Foreskin fibroblast (primary cell): ENCODE measurements at places on chromosomes 11 and 22.

GRCh38 chr11:26326793-26327400, 5.0 kb upstream of the ANO3 start:
- DNase-seq = no peak

DNA sequence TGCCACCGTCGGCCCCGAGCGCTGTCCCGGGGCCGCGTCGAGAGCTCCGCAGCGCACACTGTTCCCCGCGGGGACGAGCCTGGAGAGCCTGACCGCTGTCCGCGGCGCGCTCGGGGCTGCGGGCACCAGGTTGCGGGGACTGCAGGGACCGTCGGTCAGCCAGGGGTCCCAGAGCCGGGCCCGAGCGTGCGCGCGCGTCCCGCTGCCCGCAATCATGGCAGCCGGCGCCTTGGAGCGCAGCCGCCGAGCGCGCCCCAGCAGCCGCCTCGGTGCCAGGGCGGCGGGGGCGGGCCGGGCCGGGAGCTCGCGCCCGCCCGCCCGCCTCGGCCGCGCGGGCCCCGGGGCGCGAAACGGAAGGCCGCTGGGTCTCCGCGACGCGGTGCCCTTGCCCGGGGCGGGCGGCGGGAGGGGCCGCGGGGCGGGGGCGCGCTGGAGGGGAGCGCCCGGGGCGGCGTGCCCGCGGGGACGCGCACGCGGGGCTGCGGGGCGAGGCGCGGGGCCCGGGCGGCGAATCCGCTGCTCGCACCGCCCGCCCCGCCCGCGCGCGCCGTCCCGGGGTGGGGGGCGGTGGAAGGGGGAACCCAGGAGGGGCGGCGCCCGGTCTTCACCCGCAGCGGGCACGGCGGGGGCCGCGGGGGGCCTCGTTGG, 79.4 kb upstream of the PPARA start:
- peak; percentile 89 for DNase-seq

GRCh38 chr11:126231725-126232459, 20.3 kb downstream of the FAM118B start:
- no peak for DNase-seq

DNA sequence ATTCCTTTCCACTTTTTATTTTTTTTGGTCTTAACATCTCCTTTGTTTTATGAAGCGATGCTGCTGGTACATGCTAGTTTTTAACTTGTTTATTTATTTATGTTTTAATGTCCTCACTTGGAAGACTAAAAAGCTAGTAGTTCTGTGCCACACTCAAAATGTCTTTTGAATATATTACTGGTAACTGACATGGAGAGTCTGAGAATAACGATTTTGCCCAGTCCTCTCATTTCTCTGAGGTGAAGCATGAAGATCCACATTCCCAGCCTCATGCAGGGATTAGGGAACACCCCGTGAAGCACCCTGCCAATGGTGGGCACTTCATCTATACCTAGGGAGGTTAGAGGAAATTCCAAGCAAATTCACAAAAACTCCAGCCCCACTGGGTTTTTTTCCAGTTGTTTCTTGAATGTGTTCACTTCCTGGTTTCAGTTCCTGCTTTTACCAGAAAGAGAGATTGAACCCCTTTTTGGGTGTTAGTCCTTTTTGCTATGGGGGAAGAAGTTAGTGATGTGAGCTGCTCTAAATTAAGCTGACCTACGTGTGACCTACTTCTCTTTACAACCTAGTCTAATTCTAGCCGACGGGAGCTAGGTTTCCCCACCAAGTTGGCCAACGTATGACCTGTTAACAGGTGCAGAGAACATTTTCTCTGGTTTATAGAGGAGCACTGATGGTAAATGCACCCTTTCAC, 106.1 kb downstream of the SLC1A2 start:
- no peak for DNase-seq

DNA sequence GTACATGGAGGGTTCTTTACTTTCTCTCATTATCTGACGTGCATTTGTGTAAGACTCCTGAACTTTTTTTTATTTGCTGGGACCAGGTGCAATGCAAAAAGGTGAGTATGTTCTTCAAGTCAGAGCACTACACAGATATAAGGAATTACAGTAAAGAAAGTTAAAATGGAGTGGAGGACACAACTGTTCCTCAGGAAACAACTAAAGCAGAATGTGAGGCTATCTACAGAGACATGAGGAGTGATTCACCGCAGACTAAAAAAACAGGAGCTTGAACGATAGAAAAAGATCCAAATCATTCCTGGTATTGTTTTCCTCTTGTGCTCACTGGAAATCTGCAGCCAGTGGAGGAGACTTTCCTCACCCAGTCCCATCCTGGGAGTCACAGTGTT, 106.2 kb downstream of the ABTB2 start:
- DNase-seq = no peak

- DNase-seq = no peak
Measured at GRCh38 chr11:16611926-16612565, 126.4 kb upstream of the C11orf58 start.

GRCh38 chr11:64095273-64095817, 59.6 kb downstream of the FLRT1 start:
- DNase-seq = no peak

- DNase-seq = no peak
Measured at GRCh38 chr11:45141171-45141570, 5.3 kb upstream of the PRDM11 start.

DNA sequence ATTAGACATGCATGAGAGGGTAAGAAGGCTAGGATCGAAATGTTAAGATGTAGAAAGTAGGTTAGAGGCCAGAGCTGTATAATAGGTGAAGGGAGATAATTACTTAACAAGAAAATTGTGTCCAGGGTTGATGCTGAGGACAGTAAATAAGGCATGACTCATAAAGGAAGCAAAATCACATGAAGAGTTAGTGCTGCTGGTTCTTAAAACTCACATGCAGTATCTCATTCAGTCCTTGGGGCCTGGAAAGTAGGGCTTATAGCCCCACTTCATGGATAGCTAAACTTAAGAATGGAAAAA, 130.2 kb downstream of the NCAM1 start:
- DNase-seq = no peak

DNA sequence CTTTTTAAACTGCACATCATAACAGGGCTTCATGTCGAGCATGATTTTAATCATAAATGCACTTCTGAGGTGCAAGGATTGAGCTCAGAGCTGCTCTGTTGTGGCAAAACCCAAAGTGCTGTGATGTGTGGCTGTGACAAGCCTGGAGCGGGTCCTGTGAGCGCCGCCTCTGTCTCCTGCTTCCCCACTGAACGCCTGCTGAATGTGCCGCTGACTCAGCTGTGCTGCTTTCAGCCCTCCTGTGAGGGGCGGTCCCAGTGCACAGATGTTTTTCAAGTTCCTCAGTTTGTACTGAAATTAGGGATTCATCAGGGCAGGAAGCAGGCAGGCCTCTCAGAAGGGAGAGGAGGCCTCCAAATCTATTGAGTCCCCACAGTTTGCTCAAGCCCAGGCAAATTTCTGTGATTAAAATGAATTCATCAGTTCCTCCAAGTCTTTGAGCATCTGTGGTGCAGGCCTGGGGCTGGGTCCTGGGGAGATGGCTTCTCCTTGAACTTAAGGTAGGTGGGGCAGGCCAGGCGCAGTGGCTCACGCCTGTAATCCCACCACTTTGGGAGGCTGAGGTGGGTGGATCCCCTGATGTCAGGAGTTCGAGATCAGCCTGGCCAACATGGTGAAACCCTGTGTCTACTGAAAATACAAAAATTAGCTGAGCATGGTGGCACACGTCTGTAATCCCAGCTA, 3.0 kb upstream of the GTSE1 start:
- DNase-seq = peak; percentile 86

DNA sequence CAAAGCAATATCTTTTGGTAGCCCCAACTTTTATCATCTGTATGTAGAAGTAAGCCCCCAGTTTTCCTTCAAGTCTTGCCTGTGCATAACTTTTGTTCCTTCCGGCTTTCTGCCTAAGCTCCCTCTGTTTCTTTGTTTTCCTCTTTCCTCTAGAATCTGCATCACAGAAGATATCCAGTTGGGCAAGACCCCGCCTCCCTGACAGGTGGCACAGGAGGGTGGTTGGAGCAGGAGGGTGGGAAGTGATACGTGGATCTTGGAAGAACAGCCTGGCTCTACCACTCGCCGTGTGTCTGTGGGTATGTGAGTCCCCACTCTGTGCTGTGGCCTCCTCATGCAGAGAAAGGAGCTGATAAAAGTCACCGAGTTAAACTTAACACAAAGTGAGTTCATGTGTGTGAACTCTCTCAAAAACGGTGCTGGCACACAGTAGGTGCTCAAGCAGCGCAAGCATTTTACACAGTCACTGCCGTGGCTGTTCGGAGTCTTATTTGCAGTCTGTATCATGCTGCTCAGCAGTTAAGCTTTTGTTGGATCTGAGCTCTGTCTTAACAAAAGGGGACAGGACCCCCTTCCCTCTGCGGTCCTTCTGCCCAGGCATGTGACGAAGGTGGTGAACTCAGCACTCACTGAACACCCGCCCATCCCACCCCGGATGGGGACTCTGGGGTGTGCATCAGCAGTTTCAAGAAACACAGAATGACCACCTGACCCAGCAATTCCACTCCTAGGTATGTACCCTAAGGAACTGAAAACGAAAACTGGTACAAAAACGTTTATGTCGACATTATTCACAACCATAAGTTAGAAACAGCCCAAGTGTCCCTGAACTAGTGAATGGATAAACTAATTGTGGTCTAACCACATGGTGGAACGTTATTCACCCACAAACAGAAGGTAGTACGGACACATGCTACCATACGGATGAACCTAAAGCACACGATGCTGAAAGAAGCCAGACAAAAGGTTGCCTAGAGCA, 249.1 kb downstream of the CTTN start:
- no peak for DNase-seq

- no peak for DNase-seq
Measured at GRCh38 chr11:107683061-107683460, 28.8 kb downstream of the SLN start.

DNA sequence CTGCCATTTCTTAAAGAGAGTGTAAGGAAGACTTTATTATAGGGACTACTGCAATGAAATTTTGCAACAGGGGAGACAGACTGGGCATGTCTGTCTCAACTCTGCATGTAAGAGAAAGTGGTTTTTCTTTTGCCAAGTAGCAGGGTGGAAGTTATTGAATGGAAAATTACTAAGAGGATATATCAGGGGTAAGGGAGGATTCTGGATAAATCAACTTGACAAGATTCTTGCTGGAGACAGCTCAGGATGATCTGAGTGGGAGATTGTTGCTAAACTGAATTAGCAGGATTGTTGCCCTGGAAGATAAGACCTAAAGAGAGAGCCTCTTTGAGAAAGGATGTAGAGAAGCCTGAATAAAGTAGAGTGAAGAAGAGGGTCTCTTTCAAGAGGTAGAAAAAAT, 145.8 kb downstream of the LUZP2 start:
- no peak for DNase-seq

GRCh38 chr11:122676638-122677037, 21.1 kb downstream of the UBASH3B start:
- no peak for DNase-seq

DNA sequence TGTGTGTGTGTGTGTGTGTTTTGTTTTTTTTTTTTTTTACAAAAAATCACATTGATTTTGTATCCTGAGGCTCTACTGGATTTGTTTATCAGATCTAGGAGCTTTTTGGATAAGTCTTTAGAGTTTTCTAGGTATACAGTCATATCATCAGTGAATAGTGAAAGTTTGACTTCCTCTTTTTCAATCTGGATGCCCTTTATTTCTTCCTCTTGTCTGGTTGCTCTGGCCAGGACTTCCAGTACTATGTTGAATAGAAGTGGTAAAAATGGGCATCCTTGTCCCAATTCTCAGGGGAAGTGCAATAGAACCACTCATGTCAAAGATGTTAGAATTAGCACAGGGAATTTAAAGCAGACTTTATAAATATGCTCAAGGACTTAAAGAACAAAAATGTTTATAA, 32.6 kb upstream of the PRDM11 start:
- DNase-seq = no peak
